ENCODE measurements at places on chromosomes 7 and 10.

DNA sequence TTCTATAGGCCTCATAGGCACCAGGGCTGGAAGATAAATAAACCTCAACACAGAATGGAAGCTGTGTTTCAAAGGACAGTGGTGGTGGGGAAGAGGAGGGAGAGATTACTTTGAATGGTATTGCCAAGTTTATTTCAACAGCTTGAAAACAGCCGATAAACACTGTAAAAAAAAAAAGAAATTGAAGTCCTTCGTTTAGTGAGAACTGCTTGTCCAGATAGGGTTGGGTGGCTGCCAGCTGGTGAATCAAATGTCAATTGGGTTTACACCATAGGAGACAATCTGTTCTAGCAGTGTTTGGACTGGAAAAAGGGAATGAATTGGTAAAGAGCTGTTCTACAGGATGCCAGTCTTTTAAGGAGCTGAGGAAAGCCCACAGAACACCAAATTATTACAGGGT lies 254.8 kb downstream of the PHF14 start:
- DNase-seq: no peak

DNA sequence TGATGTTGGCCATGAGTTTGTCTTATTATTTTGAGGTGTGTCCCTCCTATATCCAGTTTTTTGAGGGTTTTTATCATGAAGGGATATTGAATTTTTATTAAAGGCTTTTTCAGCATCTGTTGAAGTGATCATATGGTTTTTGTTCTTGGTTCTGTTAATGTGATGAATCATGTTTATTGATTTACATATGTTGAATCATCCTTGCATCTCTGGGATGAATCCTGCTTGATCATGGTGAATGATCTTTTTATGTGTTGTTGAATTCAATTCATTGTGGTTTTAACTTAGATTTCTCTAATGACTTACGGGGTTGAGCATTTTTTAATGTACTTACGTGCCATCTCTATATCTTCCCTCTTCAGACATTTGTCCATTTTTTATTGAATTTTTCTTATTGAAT lies 22.9 kb downstream of the DLD start:
- DNase-seq: no peak

GRCh38 chr7:38584443-38585210 lies 46.5 kb downstream of the AMPH start:
- no peak for DNase-seq

GRCh38 chr10:112361951-112362751 lies 11.8 kb upstream of the ACSL5 start:
- no peak for DNase-seq

DNA sequence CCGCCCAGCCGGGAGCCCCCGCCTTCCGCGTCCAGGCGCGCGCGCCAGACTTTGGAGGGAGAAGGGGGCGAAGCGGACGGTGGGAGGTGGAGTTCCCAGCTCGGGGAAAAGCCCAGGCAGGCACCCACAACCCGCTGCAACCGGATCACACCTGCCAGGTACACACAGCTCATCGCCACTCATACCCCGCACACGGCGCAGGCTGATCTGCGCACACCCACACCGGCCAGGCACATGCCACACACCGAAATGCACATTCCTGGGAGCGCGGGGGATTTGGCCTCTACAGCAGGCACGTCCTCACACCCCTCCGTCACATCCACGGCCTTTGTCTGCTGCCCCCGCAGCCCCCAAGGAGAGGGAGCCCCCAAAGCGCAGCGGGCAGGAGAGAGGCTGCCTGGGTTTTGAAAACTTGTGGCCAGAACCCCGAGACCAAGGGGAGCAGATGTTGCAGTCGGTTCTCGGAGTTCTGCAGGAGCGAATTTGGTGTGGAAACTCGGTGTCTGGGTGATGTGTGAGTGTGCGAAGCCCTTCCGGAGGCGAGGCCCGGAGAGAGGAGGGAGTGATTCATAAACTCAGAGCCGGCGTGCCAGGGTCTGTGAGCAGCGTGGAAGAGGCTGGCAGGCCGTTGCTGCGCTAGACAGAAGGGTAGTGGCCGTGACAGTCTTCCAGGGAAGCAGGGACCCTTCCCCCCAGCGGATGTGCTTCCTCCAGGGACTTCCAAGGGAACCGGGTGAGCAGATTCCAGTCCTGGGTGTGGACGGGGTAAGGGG lies 734 bp downstream of the CHST3 start:
- DNase-seq: peak; percentile 21

DNA sequence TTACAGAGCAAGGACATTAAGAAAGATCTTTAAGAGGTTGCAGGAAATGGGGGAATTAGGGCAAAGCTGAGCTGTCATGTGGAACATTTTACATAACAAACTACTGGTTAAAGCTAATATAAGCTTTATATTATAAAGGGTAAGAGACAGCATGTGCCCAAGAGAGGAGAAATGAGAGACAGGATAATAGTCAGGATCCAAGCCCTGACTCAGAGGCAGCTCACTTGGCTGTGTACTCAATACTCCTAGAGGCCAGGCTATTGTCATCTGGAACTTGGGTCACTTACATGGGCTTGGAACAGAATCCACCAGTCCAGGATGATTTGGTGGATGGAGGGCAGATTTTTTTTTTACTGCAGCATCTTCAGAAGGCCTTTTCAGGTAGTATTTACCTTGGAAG lies 418.6 kb upstream of the ZMIZ1 start:
- no peak for DNase-seq

GRCh38 chr10:120400601-120401000 lies 56.4 kb upstream of the PLPP4 start:
- DNase-seq: no peak

DNA sequence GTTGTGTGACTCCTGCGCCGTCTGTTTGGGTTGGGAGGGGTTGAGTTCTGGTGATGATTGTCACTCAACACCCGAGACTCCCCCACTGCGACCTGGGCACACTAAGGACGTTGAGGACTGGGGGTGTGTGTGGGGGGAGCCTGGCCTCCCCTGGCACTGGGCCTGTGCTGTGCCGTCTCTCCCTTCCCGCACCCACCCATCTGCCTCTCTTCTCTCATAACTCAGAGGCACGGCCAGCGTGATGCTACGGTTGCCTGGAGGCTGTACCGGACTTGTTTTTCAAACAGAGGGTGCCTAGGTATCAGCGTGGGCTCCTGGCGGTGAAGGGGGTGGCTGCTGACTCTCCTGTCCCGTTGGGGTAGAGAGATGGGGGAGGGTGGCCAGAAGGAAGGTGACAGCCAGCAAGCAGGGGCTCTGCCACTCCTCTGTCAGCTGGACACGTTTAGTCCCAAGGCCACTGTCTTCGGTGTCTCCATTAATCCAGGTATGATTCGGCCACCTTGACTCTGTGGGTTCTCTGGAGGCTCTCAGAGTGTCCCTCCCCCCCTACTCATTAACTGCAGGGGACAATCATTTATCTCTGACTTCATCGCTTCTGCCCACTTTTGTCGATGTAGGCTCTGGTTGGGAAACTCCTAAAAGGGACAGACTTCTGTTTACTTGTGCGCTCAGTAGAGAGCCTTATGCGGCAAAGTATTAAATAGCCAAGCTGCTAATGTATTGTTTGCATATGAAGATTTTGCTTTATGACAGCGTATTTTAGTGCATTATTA lies 56.5 kb upstream of the PFKFB3 start:
- no peak for DNase-seq

DNA sequence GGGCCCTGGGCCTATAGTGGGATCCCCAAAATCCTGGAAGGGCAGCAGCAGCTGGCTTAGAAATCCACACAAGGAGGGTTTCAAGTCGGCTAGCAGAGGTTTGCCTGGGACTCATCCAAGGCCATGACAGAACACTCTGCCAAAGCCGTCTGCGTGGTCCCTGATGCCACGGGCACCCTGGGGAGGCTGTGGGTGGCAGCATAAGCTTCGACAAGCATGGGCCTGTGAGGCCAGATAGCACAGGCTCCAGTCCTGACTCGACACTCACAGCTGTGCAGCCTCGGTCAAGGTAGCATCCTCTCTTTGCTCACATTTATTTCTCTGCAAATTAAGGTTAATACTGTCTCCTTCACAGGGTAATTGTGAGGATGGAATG lies 138.3 kb downstream of the JCAD start:
- no peak for DNase-seq

DNA sequence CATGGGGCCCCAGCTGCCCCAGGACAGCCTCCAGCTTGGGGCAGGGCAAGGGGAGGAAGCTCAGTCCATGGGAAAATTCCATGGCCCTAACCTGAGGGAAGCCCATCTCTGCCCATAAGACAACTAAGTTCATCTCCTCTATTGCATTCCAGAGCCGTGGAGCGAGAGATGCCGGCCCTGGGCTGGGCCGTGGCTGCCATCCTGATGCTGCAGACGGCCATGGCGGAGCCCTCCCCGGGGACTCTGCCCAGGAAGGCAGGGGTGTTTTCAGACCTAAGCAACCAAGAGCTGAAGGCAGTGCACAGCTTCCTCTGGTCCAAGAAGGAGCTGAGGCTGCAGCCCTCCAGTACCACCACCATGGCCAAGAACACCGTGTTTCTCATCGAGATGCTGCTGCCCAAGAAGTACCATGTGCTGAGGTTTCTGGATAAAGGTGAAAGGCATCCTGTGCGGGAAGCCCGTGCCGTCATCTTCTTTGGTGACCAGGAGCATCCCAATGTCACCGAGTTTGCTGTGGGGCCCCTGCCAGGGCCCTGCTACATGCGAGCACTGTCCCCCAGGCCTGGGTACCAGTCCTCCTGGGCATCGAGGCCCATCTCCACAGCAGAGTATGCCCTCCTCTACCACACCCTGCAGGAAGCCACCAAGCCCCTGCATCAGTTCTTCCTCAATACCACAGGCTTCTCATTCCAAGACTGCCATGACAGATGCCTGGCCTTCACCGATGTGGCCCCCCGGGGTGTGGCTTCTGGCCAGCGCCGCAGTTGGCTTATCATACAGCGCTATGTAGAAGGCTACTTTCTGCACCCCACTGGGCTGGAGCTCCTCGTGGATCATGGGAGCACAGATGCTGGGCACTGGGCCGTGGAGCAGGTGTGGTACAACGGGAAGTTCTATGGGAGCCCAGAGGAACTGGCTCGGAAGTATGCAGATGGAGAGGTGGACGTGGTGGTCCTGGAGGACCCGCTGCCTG lies 4.3 kb downstream of the AOC1 start:
- DNase-seq: no peak

- no peak for DNase-seq
Observed at GRCh38 chr10:104334965-104335650, 3.2 kb downstream of the ITPRIP start.

- DNase-seq: no peak
Observed at GRCh38 chr7:155107126-155107525, 37.0 kb downstream of the HTR5A start.

- no peak for DNase-seq
Observed at GRCh38 chr10:99345350-99345749, 16.2 kb downstream of the CNNM1 start.

DNA sequence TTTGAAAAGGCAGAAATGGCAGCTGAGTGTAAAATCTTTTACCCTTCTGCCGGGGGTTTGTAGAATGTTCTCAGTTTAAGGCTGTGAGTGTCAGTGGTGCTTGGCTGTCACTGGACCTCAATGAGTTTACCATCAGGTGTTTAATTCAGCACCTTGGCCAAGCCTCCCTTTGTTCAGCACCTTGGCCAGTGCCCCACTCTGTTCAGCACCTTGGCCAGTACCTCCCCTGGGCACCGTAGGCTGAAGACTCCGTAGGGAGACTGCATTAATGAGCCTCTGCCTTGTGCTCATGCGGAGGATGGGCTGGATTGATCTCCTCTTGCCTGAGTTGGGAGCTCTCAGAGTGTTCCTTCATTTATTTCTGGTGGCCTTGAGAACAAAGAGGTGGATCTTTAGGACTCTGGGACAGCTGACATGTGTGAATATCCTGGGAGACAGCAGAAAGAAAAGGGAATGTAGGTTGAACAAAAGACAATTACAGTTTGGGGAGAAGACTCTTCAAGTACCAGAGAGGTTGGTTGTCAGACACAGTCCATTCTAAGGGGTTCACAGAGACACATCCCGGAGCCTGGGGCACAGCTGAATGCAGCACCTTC lies 1.6 kb downstream of the FAM24A start:
- DNase-seq: peak; percentile 26

- DNase-seq: no peak
Observed at GRCh38 chr7:68805159-68805558, 793.1 kb upstream of the AUTS2 start.

- DNase-seq: no peak
Observed at GRCh38 chr10:110151467-110151866, 55.9 kb upstream of the MXI1 start.

- peak; percentile 36 for DNase-seq
Observed at GRCh38 chr10:119595676-119596515, 868 bp downstream of the TIAL1 start.

DNA sequence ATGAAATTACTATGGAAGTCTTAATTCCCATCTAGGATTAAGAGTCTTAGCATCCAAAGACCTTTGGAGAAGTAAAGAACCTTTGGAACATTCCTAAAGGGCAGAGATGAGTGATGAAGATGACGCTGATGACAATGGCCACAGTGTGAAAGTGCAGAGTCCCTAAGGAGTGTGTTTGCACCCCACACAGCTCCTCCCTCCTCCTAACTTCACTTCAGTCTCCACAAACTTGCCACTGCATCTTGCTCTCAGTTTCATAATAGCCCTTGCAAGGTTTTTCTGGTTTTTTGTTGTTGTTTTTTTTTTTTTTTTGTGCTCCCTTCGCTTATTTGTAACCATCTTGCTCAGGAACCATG lies 117.5 kb upstream of the ANLN start:
- no peak for DNase-seq

GRCh38 chr7:106568002-106568679 lies 92.8 kb downstream of the CCDC71L start:
- no peak for DNase-seq

GRCh38 chr10:3848005-3848774 lies 63.2 kb upstream of the KLF6 start:
- no peak for DNase-seq

DNA sequence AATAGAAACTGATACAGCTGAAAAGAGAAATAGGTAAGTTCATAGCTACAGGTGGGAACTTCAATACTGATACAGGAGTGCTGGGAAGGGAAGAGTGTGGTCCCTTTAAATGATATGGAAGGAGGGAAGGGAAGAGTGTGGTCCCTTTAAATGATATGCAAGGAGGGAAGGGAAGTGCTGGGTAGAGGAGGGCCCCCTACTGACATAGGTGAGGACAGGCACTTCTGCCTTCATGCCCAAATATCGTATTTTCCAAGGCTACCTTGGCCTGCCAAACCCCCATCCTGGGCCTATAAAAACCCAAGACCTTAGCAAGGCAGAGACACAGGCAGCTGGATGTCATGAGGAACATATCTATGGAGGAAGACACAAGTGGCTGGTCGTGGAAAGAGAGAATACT lies 92.3 kb downstream of the MAGI2 start:
- no peak for DNase-seq

DNA sequence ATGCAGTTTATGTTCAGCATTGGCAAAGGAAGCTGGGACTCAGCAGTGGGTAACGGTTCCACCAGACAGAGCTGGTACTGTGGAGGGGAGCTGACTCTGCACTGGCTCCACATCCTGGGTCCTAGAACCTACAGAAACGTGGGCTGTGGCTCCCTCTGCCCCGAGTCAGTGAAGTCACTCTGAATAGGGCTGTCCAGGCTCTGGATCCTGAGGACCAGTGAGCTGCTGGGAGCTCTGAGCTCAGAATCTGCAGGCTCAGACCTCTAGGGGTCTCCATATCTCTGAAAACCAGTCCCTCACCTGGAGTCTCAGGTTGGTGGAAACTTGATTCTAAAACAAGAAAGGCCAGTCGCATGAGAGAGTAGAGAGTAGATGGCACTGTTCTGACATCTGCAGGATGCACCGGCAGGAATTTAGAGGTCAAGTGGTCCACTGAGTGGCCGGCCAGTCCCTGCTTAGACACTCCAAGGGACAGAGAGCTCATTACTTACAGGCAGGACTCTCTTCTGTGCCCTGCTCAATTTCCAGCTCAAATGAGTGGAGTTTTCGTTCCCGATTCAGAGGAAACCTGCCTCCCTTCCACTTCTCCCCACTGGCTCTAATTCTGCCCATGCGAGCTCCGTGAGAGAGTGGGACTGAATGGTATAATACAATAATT lies 18.6 kb downstream of the NPFFR1 start:
- no peak for DNase-seq
